ENCODE measurements at places on chromosomes 2 and 18. TPM values are rescaled to one million over a fixed set of nuclear protein-coding genes. Genes with fewer than 3 reads are reported as not detected.

CRYGA gene
- total RNA-seq, result not detected

MC5R gene
- not detected for total RNA-seq

SCN7A gene
- total RNA-seq, result 60.2 TPM

MAPK4 gene
- 6.0 TPM for total RNA-seq

STPG4 gene
- total RNA-seq, result not detected

STEAP3 gene
- total RNA-seq, result 5.0 TPM

INPP5D gene
- 5.0 TPM for total RNA-seq

SLC23A3 gene
- total RNA-seq, result 4.5 TPM

PROKR1 gene
- not detected for total RNA-seq

MAP3K20 gene
- 107 TPM for total RNA-seq

DNA sequence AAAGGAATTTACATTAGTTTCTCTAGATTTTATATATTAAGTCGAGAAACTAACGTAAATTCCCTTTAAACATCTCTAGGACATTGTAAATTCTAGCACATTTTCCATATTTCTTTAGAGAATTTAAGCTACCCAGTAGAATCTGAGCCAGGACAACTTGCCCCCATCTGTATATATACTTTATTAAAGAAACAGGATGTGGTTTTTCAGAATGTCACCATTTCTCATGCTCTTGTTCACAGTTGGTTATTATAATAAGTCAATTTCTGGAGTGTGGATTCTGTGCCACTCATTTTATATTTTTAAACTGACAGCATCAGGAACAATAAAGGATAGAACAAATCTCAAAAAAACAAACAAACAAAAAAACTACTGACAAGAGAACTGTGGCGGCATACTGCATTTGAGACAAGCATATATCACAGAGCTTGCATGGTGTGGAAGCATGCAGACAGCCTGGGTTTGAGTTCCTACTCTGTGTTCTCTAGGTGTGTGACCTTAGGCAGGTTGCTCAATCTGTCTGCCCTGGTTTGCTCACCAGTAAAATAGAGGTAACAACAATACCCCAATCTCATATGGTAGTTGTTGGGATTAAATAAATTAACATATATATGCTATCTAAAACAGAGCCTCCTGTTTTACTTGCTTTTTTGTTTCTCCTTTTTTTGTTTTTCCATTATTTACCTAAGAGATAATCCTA is 61.4 kb upstream of the DNER start:
- no peak for DNase-seq

- DNase-seq, result no peak
Measured at GRCh38 chr2:1014802-1015201, 64.2 kb downstream of the SNTG2 start.

DNA sequence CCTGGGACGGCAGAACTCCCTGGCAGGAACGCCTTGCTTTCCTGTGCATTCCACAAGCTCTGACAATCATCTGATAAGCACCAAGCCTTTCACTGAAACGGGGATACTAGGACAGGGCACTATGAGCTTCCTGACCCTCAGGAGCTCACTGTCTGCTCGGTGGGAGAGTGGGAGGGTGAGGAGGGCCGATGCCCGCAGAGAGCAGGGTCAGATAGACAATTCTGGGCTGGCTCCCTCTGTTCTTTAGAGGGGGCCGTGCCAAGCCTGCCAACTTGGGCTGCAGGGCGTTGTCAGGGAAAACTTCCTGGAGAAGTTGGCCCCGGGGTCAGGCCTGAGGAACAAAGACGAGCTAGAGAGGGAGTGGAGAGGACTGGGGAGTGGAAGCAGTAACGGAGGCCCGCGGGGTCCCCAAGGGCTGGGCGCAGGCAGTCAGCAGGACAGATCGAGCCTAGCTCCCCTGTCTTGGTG is 82.0 kb downstream of the CTAGE1 start:
- DNase-seq, result no peak

- DNase-seq, result no peak
Measured at GRCh38 chr2:204042401-204042800, 105.8 kb downstream of the ICOS start.

DNA sequence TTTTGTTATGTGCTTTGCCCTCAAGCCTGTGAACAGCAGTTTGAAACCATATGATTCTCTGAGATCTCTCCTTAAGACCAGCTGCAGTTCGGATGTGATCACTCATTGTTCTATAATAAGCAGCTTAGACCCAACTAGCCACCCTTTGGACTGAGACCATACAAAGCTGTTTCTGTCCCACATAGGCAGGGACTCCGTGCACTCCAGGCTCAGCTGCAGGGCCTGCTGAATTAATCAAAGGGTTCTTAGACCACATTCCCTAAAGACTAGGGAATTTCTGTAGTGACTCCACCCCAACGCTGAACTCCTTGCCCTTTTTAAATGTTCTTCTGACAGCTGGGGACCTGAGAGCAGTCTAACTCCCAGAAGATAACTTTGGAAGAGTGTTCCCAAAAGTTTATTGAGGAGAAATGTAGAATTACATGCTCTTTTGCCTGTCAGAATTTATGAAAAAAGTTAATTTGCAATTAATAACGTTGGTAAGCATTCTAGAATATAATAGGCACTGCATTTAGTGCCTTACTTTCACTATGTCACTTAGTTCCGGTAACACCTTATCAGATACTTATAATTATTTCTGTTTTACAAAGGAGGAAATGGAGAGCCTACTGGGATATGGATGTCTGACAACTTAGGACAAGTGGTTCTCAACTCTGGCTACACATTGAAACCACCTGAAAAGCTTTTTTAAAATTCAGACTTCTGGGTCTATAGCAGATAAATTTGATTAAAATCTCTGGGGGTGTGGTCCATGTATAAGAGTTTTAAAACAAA is 42.3 kb downstream of the GULP1 start:
- no peak for DNase-seq

DNA sequence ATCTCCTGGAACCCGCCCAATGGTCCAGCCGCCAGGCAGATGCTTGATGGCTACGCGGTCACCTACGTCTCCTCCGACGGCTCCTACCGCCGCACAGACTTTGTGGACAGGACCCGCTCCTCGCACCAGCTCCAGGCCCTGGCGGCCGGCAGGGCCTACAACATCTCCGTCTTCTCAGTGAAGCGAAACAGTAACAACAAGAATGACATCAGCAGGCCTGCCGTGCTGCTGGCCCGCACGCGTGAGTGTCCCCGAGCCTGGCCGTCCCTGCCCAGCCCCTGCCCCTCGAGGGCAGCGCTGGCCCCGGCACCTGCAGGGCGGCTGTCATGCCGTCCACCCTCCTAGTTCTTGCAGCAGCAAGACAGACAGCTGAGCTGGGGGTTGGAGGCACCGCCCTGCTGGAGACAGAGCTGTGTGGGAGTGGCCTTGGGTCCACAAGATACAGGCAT is 36.7 kb downstream of the MTERF4 start:
- no peak for DNase-seq

DNA sequence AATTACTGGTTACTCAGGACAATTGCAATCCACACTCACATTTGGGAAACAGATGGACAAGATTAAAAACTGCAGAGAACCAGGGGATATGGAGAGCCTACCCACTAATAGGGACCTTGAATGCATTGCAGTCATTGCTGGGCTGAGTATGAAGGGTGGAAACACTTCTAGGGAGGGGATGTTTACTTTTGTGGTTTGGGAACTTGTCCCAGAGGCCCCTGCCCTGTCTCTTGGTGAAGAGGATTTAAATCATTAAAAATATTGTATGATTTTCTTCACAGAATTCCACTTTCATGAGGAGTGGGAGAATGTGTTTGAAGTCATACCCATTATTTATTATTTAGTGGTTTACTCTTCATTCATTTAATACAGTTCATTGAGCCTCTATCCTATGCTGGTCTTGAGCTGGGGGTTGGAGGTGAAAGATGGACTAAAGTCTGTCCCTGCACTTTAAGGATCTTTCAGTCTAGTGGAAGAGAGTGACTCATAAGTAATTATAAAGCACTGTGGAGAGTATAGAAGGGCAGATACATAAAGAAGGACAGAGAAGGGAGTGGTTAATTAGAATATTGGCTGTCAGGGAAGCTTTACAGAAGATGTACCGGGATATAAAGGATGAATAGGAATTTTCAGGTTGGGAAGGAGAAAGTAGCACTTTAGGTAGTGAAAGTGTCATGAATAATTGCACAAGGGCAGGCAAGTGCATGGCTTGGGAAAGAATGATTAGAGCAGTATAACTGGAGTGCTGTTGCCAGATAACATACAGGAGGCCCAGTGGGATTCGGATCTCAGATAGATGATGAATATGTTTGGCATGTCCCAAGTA is 313.4 kb downstream of the LPIN1 start:
- DNase-seq, result no peak

- DNase-seq, result no peak
Measured at GRCh38 chr2:128535953-128536352, 217.3 kb upstream of the HS6ST1 start.

- no peak for DNase-seq
Measured at GRCh38 chr2:226080334-226080733, 680.8 kb downstream of the NYAP2 start.

- no peak for DNase-seq
Measured at GRCh38 chr2:136098441-136098840, 19.5 kb downstream of the CXCR4 start.

DNA sequence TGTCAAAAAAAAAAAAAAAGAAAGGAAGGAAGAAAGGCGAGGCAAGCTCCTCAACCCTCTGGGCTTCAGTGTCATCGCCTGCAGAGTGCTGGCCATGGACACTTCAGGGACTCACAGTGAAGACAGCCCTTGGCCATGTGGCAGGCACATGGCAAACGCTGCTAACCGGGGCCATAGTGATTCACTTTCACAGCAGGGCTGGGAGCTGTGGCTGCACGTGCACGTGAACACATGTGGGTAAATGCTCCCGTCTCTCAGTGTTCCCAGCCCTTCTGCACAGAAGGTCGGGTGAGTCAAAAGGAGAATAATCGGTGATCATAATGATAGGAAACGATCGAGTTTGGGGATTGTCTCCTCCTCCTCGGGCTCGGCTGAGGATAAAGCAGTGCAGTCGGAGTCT is 46.1 kb upstream of the UBE2F start:
- DNase-seq, result no peak

DNA sequence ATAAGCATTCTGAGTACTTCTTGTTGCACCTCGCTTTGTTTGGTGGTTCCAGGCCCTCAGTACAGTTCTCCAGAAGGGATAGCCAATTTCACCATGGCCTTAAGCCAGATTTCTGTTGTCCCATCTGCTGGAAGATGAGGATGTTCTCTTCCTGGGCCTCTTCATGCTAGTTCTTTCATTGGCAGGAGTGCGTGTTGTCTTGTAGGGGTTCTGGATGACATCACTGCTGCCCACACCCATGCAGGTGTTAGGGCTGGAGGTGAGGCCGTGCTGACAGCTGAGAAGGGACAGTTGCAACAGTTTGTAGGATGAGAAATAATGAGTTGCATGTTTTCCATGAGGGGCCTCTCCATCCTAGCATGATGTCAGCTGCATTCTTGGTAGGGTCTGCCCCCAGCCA is 142.9 kb downstream of the LDLRAD4 start:
- DNase-seq, result no peak

- DNase-seq, result no peak
Measured at GRCh38 chr18:51543658-51544155, 346.2 kb upstream of the MEX3C start.

DNA sequence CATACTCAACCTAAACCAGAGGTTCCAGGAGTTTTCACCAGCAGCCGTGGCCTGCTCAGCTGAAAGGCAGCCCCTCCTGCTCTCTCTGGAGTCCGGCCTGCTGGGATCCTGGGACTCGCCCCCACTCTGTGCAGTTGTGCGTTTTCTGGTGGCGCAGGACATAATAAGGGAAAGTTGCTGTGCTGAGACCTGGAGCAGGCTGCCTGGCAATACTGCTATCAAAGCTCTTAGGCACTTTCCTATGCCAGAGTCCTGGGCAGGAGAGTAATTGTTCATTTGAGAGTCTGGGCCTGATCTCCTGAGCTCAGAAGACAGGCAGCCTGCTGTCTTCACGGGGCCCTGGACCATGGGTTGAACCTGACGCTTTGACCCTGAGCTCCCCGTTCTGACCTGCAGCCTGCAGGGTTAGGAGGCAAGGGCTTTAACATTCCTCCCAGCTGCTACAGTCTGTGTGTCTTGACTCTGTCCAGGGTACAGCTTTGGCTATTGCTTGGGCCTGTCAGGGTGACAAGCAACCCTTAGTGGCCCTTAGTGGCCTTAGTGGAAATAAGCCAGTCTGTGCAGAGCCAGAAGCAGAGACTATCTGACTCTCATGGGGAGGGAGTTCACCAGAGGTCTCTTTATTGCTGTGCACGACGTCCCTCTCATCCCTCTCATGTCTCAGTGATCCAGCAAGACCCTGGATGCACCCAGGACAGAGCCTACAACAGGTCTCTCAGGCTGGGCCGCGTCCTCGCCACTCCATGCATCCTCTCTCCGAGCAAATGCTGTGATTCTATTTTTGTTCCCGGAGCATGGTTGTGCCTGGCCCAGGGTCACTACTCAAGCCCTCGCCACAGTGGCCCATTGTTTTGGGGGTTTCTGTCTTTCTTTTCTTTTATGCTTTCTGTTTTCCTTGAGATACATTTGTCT is 60.6 kb downstream of the ACKR3 start:
- DNase-seq, result peak; percentile 7

GRCh38 chr18:23391156-23391555 is 61.9 kb upstream of the RIOK3 start:
- no peak for DNase-seq

GRCh38 chr2:181130686-181131085 is 150.3 kb downstream of the UBE2E3 start:
- no peak for DNase-seq

DNA sequence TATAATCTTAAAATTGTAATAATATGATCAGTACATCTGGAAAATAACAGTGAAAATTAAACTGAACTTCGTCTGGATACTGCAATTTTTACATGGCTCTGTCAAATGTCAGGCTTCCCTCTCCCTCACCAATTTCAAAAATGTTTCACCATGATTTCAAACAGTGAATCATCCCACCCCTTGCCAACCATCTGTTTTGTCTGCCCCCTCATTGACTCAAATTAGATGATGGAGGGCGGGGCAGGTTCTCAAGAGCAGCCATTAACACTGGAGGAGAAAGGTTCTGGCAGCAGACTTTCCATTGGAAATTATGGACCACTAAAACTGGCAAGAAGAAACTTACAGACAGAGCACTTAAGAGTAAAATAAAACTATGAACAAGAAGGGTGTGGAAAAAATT is 1195.7 kb upstream of the ZEB2 start:
- DNase-seq, result no peak

DNA sequence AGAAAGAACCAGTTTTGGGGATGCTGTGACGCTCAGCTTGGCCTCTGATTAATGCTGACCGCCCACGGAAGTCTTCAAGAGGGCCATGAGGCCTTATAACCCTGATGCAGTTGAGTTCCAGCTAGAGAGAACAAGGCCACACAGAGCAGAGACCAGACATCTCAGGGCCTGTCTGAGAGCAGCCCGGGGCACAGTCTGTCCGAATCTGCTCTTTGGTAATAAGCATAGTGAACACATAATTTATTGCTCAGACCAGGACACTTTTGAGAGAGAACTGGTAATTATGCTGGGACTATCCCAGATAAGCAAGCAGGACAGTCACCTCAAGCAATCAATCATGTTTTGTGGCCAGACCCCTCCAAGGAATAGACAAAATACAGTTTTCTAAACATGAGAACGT is 68.5 kb downstream of the STPG4 start:
- peak; percentile 63 for DNase-seq
